ENCODE measurements at places on chromosomes 11 and 22.

DNA sequence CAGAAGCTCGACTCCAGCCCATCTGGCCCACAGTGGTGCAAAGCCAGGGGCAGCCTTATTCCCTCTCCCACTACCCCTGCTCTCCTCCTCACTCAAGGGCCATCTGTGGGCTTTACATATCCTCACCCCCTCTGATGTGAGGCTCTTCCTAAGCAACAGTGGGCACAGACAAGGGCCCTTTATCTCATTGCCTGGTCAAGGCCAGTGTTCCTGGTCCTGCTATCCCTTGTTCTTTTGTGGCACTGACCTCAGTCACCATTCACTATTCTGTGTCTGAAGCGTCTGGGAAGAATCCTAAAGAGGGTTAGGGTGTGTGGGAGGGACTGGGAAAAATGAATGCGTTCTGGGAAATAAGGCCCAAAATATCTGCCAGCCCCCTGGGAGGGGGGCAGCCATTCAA lies 7.3 kb downstream of the DNAL4 start:
- DNase-seq = no peak

DNA sequence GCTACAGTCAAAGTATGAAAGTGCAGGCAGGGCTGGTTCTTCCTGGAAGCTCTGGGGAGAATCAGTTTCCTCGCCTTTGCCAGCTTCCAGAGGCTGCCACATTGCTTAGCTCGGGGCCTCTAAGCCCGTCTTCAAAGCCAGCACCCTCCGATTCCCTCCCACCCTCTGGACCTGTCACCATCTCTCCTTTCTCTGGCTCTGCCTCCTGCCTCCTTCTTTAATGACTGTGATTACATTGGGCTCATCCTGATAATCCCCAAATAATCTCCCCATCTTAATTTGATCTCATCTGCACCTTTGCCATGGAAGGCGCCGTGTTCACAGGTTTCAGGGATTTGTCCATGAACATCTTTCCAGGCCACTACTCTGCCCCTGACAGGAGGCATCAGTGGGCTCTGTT lies 42.5 kb downstream of the MCM5 start:
- no peak for DNase-seq

GRCh38 chr11:95074792-95075563 lies 8.3 kb downstream of the SRSF8 start:
- no peak for DNase-seq

DNA sequence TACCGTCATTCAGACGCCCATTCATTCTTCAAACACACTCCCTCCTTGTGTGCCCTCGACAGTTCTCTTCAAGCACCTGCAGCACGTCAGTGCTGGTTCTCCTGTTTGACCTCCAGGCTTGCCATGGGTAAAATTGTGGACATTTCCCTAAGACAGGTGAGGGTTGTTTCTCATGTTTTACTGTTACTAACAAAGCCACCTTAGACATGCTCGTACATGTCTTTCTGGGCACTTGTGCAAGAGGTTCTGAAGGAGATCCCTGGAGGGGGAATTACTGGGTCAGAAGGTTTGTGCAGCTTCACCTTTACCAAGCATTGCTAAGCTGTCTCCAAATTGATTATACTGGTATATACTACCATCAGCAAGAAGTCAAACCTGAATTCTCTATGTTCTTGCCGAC lies 189.7 kb upstream of the TMEM45B start:
- no peak for DNase-seq

DNA sequence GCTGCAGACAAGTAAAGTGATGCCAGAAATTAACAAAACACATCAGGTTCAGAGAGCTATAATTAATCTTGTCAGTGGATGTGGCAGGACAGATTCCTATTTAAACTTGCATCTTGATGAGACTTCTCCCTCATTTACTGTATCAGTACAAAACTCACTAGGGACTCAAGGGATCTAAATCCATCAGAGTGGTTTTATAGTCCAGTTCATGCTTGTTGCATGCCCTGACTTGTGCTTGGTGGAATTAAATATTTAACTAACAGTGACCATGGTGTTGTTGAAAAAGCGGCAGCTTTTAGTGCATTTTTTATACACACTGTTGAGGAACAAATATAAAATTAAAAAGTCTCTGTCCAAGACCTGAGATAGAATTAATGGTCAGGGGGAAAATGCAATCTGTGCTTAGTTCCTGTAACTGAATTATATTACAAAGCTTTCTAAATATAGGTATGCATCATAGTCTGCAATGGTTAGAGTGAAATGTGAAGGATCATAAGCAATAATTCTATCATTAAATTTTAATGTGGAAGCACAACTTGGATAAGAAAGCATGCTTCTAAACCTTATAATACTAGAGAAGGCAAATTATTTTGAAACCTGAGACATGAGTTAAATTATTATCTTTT lies 1475.5 kb upstream of the TENM4 start:
- no peak for DNase-seq

- no peak for DNase-seq
These were observed 726.1 kb upstream of the CCDC90B start for GRCh38 chr11:84012171-84012826.

DNA sequence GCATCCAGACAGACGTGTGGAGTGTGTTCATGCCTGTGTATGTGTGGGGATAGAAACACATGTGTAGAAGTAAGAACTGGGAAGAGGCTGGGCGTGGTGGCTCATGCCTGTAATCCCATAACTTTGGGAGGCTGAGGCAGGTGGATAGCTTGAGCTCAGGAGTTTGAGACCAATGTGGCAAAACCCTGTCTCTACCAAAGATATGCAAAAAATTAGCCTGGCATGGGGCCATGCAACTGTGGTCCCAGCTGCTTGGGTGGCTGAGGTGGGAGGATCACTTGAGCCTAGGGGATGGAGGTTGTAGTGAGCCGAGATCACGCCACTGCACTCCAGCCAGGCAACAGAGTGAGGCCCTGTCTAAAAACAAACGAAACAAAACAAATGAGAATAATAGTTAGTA lies 1166.6 kb downstream of the TBC1D22A start:
- DNase-seq = no peak

DNA sequence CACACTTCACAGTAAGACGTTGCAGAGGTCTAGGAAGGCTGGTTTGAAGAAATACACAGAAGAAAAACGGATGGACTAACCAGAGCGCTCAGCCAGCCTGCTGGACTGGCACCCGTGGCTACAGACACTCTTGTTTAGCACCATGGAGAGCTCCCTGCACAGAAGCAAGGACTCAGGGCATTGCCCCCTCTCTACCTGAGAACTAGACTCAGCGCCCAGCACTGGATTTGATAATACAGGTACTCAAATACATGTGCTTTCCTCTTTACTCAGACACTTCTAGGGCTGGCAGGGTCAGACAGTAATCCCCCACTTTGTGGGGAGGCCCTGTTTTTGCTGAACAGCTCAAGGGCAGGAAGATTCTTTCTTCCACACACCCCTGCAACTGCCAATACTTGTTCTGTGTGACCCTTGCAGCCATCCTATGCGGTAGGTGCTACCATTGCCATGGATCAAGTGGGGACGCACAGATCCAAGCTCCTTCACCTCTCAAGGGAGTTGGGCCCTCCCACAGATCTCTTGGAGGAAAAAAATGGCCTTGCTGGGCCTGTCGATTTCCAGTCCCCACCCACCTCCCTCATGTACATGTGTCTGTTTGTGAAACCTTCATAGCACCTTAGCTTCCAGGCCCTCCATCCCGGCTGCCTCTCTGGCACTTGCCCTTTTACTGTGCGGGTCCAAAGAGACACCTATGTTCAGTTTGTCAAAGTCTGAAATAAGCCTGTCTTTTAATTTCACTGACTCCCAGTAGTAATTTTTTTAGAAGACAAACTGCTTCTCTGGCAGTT lies 5.1 kb upstream of the P2RX6 start:
- no peak for DNase-seq

DNA sequence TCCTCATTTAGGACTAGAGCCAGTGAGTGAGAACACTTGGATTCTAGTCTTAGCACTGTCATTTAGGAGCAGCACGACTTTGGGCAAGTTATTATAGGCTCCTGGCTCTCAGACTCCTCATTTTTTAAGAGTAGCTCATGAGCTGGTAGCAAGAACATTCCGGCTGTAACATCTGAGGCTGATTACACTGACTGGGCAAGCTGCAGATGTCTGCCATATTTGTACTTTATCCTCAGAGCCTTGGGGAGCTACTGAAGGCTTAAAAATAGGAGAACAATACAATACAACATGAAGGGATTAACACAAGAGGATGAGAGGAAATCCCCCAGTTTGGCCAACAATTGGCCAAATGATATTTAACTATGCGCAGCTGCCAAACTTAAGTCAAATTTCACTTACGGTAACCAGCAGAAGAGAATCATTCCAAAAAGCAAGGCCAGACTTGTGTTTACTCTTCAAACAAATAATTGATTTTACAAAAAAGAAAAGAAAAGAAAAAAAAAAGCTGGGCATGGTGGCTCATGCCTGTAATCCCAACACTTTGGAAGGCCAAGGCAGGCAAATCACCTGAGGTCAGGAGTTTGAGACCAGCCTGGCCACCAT lies 113.1 kb upstream of the ARHGAP42 start:
- DNase-seq = no peak

DNA sequence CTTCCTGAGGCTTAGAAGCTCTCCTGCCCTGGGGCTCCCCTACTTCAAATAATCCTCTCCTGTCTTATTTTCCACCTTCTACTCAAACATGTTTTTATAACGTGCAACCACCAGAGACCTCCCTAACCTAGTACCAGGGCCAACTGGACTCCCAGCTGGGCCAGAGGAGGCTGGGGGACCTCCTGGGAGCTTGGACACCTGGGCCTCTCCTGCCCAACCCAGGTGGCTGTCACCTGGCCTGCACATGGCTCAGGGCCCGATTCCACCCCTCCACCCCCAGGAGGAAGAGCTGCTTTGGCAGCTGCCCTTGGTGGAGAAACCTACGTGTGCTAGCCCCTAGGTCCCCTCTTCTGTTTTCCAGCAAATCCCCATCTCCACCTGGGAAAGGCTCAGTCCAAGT lies 105.2 kb downstream of the ABTB2 start:
- no peak for DNase-seq

DNA sequence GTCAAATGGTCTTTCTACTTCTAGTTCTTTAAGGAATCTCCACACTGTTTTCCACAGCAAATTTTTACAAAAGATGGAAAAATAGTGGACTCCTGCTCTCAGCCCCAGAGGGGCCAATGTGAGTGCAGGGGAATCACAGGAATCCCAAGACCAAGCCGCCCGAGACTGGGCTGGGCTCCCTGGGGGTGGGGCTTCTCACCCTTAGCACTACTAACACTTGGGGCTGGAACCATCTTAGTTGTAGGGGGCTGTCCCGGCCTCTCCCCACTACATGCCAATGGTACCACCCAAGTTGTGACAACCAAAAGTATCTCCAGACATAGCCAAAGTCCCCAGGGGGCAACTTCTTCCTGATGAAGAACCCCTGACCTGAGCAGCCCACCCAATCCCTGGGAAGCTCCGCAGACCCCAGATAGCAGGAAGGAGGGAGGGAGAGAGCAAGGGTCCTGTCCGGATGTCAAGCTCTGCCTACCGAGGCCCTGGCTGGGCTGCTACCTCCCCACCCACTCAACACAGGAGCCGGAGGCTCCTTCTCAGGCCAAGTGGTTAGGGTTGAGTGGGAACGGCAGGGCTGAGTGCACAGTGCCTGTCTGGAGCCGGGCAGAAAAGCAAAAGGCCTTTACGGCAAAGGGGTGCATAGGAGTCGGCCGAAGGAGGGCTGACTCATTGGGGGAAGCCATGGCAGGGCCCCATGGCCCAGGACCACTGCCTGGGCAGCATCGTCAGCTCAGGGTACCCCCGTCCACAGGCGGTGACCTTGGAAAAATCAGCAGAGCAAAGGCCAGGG lies 122.5 kb upstream of the FGF3 start:
- DNase-seq = no peak

DNA sequence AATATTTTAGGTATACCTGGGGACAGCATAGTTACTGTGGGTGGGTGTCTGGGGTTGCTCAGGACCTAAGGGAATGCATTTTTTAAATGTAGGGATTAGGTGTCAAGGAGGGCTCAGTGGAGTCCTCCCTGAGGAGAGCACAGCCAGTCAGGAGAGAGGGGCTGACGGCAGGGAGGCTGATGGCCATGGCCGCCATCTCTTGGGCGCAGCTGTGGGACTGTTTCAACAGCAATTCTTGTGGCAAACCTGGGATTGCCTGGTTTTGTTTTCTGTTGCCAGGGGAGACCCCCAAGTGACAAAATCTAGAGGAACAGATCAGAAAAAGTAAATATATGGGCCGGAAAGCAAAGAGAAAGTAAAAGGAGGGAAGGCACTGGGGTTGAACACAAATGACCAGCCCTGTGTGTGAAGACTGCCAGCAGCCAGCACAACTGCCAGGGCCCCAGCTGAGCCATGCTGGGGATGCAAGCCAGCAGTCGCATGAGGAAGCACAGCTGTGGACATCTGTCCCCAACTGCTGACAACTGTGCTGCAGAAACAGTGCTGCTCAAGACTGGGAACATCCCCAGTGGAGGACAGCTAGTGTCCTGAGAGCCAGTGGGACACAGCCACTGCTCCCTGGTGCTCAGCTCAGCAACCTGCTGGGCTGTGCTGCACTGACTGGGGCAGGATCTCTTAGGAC lies 10.5 kb downstream of the MIF start:
- no peak for DNase-seq

DNA sequence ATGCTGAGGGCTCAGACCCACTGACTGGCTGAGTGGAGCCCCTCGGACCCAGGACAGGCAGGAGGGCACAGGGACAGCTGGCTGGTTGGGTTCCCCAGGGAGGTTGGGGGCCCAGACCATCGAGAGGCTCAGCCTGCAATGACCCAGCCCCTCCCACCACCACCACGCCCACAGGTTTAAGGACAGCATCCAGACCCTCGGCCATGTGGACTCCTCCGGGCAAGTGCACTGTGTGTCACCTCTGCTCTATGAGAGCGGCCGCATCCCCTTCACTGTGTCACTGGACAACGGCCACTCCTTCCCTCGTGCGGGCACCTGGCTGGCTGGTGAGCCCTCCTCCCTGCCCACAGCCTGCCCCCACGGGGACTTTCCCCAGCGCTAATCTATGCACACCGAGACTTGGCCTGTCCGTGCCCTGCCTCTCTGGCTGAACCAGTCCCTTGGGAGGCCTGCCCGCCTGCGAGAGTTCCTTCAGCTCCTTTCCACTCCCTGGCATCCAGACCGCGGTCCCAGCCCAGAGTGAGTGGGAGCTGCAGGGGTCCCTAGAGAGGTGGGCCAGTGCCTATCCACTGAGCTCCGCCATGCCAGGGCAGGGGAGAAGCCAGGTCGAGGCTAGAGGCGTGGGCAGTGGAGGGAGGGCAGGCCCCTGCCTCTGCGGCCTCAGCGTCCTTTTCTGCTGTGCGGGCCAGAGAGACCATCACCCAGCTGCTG lies 2.2 kb downstream of the SUSD2 start:
- no peak for DNase-seq

- no peak for DNase-seq
These were observed 80.0 kb downstream of the MED15 start for GRCh38 chr22:20587206-20587958.

DNA sequence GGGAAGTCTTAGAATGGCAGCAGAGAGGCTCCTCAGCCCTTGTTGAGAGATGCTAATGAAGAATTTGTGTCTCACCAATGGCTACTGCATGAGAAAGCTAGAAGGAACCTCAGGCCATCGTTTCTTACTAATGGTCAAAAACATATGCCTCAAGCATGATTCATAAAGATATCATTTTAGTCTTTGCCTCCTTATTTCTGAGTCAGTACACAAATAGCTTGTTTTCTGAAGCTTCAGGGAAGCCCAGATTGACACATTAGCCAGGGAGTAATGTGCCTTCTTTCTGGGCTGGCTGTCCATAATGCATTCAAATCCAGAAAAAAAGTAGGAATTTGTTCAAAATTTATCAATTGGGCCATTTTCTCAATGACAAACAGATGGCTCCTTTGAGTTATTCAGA lies 169.4 kb upstream of the ZBED5 start:
- DNase-seq = no peak
